Stomach (tissue), 19 donors: ENCODE measurements at places on chromosomes 16 and 17.

GRCh38 chr16:19680881-19681340 lies 37.1 kb downstream of the KNOP1 start:
- DNase-seq, result no peak

GRCh38 chr16:84193480-84193879 lies 2.5 kb downstream of the ADAD2 start:
- no peak for DNase-seq

- DNase-seq, result peak; percentile 37
Observed at GRCh38 chr16:21611556-21612384, 12.4 kb downstream of the METTL9 start.

- no peak for DNase-seq
Observed at GRCh38 chr17:8797621-8798175, 1.5 kb downstream of the MFSD6L start.

DNA sequence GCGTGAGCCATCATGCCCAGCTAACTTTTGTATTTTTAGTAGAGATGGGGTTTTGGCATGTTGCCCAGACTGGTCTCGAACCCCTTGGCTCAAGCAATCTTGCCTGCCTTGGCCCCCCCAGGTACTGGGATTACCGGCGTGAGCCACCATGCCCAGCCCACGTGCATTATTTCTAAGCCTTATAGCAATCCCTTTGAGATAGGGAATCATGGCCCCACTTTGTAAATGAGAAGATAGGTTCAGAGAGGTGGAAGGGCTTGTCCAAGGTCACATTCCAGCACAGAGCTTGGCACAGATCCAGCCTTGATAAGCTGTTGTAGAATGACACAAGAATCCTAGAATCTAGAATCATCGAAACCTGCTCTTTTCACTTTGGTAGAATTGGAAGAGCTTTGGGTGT lies 4.2 kb upstream of the PYCARD start:
- no peak for DNase-seq

GRCh38 chr17:78674595-78675315 lies 97.6 kb upstream of the DNAH17 start:
- DNase-seq, result no peak

DNA sequence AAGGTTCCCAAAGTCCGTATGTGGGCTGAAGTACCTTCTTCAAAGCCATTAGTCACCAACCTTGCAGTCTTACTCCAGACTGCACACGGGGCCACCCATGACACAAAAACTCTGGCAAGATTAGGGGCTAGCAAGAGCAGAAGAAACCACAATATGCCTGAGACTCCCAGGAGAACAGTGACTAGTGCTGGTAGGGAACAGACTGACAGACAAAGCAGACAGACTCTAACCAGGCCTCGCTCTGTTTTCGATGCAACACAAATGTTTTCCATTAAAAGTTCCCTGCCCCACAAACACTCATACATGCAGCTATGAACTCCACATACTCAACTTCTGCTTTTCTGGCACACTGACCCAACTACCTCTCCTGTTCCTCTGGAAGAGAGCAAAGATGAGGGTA lies 102.2 kb downstream of the HIC1 start:
- DNase-seq, result no peak

GRCh38 chr16:68792465-68793324 lies 50.6 kb upstream of the TANGO6 start:
- DNase-seq, result peak; percentile 80

DNA sequence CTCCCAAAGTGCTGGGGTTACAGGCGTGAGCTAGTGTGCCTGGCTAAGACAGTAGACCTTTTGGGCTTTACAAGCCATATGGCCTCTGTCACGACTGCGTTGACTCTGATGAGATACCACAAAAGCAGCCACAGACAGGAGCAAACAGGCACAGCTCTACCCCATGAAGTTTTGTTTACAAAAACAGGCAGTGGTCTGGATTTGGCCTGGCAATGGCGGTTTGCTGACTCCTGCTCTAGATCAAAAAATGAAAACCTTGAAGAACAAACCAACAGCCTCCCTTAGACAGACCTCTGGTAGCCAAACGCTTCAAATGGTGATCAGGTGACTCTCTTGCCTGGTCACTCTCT lies 20.7 kb downstream of the SLC43A2 start:
- no peak for DNase-seq

GRCh38 chr16:79303959-79304387 lies 296.6 kb downstream of the MAF start:
- no peak for DNase-seq

DNA sequence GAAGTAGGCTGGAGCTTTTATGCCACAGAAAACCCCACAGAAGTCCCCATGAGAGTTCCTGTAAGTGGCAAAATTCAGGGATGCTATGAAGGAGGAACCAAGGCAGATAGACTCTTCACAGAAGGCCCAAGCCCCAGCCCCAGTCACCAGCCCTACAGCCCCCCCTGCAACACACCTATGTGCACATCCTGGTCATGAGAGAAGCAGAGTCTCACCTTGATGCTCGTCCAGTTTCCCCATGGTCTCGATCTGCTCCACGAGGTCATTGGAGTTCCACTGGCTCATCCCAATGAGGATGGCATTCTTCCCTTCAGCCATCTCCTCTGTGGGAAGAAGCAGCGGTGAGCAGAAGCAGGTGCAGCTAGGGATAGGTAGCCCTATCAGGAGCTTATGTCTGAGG lies 31.2 kb downstream of the PITPNM3 start:
- DNase-seq, result no peak

DNA sequence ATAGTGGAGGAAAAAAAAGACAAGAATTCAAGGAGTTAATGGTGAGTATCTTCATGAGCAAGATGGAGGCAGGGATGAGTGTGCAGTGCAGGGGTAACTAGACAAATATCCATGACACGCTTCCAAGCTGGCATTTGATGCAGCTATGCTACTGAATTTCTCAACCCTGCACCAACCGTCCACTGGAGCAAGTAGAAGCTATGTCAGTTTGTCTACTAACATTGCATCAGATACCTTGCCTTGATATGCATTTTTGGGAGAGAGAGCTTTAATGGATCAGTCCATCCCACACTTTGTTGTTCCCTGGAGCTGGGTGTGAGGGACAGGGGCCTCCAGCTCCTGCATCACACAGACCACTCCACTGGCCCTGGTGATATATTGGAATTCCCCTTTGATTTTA lies 16.4 kb downstream of the CCL11 start:
- no peak for DNase-seq

DNA sequence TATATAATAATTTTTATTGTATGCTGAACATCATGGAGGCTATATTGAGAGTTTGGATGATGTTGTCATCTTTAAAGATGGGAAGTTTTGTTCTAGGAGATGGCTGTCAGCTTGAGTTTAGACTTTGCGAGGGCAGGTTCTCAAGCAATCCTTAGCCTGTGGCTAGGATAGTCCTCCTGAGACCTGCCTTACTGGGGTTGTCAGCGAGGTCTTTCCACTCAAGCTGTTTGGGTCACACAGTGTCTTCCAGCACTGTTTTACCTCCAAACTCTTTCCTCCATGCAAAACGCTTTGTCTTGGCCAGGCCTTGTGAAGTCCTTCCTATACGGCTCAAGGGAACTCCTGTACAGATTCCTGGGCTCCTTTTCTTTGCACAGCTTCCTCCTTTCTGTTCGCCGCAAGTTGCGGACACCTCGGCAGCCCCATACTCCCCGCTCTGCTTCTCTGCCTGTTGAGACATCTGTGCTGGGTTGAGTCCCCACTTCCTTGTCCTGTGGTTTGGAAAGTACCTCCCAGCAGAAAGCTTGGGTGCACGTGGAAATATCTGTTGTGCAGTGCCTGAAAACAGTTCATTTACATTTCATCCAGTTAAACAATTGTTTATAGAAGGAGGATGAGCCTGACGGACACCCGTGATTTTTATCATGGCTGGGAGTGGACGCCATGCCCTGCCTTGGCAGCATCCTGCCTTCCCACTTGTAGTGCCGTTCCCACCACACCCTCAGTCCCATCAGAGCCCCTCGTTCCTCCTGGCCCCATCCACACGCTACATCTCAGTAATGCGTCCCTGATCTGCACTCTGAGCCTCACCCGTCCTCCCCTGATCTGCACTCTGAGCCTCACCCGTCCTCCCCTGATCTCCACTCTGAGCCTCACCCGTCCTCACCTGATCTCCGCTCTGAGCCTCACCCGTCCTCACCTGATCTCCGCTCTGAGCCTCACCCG lies 55.0 kb upstream of the CBFA2T3 start:
- DNase-seq, result peak; percentile 60

- no peak for DNase-seq
Observed at GRCh38 chr16:13795131-13795530, 124.8 kb upstream of the ERCC4 start.

GRCh38 chr16:87582216-87582965 lies 19.9 kb upstream of the JPH3 start:
- peak; percentile 70 for DNase-seq

DNA sequence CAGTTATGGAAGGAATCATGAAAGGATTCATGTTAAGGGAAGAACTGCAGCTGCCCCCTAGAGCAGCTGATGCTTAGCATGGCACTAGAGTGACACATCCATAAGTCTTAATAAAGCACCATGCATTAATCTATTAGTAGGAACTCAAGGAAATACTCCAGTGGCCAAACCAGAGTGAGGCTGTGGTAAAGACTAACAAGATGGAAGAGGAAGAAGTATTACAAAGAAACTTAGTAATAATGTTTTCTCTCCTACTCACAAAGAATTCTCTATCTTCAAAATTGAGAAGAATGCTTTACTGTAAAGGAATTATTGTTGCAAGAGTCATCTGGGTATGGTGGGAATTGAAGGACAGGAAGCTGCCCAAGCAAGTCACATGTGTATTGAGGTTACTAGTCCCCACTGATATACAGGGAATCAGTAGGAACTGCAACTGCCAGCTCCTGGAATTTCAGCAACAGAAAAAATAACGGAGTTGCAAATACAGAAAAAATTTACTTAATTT lies 29.9 kb upstream of the TOM1L1 start:
- no peak for DNase-seq

- no peak for DNase-seq
Observed at GRCh38 chr16:49867796-49868668, 12.1 kb upstream of the ZNF423 start.

GRCh38 chr17:80881306-80881705 lies 110.3 kb upstream of the CHMP6 start:
- DNase-seq, result no peak

DNA sequence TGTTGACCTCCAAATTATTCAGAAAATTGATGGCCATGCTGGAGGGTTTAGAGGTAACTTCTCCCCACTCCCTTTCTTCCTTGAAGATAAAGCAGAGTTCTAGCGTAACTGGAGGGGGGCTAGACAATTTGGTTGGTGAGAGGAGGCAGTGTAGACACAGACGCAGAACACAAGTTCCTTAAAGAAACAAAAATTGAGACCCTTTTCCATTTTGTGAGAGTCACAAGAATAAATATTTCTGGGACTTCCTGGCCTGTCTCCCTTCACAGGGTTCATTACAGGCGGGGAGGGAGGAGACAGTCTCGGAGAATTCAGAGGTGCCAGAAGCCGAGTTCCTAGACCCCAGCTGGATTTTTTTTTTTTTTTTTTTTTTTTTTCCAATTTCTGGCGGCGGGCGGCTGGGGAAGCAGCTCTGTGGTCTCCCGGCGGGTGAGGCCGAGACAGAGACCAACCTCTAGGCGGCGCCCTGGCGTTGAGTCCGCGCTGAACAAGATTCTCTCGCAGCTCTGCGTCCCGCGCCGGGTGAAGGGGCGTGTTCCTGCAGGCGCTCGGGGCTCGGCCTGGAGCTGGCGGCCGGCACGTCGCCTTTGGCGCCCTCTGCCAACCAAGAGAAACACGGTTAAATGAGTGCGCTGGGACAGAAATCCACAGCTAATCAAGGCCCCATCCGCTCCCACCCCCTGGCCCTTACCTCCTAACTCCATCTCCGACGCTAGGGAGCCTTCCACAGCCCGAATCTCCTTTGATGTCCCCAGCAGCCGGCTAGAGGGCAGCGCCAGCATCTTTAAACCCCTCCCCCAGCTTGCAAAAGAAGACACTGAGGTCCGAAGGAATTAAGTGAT lies 10.2 kb upstream of the HOXB9 start:
- DNase-seq, result peak; percentile 90

GRCh38 chr16:8512941-8513624 lies 77.2 kb downstream of the TMEM114 start:
- DNase-seq, result no peak

DNA sequence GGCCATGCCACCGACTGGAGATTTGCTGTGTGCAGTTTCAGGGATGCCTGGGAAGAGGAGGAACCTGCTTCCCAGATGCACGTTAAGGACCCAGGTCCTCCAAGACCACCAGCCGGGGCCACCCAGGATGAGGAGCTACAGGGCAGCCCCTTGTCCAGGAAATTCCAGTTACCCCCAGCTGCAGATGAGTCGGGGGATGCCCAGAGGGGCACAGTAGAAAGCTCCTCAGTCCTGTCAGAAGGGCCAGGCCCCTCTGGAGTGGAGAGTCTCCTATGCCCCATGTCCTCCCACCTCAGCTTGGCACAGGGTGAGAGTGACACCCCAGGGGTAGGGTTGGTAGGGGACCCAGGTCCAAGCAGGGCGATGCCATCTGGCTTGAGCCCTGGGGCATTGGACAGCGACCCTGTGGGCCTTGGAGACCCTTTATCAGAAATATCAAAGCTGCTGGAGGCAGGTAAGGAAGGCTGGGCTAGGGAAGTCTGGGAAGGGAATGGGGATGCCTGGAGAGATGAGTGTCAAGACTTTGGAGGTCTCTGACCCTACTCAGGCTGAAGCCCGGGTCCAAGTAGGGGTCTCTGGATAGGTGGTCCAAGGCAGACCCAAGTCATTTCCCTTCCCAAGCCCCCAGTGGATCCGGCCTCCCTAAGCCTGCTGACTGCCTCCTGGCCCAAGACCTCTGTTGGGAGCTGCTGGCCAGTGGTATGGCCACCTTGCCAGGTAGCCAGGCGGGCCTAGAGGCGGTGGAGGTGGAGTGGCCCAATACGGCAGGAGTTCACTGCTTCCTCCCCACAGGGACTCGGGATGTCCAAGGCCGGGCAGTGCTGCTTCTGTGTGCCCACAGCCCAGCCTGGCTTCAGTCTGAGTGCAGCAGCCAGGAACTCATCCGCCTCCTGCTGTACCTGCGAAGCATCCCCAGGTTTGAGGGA lies 1.0 kb downstream of the PLEKHG4 start:
- no peak for DNase-seq

DNA sequence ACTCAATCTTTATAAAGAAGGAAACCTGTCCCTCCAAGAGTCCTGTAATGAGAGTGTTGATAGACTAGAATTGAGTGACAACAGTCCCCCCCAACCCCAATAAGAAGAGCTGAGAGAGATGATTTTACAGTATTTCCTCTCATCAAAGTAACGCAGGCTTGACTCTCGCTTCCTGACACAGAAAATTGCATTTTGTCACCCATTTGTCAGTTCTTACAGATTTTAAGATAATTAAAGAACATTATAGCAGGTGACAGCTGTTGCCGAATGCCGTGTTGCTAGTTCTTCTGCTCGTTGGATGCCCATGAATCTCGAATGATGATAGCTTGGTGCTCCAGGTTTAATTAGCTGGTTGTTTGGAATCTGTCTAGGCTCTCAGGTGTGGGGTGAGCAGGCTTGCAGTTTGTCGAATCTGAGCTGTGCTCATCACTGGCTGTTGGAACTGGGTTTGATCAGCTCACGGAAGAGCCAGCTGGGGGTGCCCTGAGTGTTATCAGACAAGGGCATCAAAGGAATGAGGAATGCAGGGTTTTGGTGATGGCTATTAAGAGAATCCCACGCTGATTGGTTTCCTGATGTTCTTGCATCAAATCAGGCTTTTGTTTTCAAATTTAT lies 84.8 kb upstream of the CPHXL start:
- no peak for DNase-seq

GRCh38 chr17:9350080-9350479 lies 225.5 kb downstream of the STX8 start:
- DNase-seq, result no peak
